NCI-H510A (cell line): ENCODE measurements at places on chromosomes 6 and 20.
A peak's percentile ranks its signal among the peaks of the same experiment; 100 is the strongest.

GRCh38 chr20:62367633-62368391, 700 bp upstream of the LAMA5 start:
- peak; percentile 65 for DNase-seq

DNA sequence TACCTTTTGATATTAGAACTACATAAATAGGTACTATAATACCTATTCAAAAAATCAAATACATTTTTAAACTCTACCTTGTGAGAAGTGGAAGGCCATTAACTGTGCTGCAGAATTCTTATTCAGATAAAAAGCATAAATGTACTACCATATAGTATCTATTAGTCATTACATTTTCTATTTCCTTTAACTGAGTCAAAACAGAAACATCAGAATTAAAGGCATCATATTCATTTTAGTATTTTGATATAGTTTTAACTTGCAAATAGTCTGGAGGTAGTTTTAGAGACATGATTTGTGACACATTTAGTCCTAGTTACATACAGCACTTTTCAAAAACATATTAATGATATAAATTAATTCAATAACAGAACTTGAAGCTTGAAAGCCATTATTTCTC, 39.9 kb upstream of the TAB2 start:
- no peak for DNase-seq

- no peak for DNase-seq
These were observed 939.5 kb downstream of the EPHA7 start for GRCh38 chr6:92479831-92480230.

- DNase-seq: no peak
These were observed 80.3 kb downstream of the BACH2 start for GRCh38 chr6:90216072-90216977.

DNA sequence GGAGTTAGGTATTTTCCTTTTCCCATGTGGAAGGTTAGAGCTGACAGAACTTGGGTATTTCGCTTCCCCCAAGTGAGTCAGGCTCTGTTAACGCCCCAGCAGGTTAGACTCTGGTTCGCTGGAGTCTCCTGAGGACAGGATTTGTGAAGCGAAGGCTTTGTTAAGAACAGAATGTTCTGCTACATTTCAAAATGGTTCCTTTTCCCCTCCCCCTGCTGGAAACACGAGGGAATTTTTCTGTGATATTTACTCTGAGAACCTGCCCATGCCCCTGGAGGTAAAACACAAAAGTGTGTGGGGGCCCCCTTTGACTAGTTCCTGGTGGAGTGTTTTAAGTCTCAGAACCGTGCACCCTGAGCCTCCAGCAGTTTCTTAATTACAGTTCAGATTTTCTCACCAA, 731.4 kb upstream of the CITED2 start:
- DNase-seq: no peak

DNA sequence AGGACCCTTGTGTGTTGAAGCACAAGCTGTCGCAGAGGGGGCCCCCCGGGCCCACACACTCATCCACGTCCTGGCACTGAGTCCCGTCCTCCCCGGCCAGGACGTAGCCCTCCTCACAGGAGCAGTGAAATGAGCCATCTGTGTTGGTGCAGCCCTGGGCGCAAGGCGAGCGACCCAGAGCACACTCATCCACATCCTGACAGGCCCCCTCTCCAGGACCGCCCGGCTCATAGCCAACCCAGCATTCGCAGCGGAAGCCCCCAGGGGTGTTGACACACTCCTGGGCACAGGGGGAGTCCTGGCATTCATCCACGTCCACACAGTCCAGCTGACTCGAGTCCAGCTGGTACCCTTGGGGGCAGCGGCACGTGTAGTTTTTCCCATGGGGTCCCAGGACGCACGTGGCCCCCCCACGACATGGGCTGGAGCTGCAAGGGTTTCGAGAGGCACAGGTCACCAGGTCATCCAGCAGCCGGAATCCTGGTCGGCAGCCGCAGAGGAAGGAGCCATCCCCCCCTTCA, 1.2 kb downstream of the CD93 start:
- DNase-seq: no peak

- no peak for DNase-seq
These were observed 5.1 kb upstream of the TXLNB start for GRCh38 chr6:139296927-139297326.
